Activated B cell treated with CpG ODN at 0.5 μM for 24 hours (primary cell): ENCODE measurements at places on chromosomes 5 and 9. TPM values are rescaled to one million over a fixed set of nuclear protein-coding genes. Genes with fewer than 3 reads are reported as not detected.

The CD274 gene
- 47.4 and 48.9 TPM in 2 replicates for total RNA-seq

The FRMPD1 gene
- total RNA-seq = 0.07 TPM in 1 of 2 replicates, not detected in the other

The TAF11L10 gene
- not detected in 2 replicates for total RNA-seq

- no peak for DNase-seq
Measured at GRCh38 chr5:36874465-36874864, 2.1 kb upstream of the NIPBL start.

DNA sequence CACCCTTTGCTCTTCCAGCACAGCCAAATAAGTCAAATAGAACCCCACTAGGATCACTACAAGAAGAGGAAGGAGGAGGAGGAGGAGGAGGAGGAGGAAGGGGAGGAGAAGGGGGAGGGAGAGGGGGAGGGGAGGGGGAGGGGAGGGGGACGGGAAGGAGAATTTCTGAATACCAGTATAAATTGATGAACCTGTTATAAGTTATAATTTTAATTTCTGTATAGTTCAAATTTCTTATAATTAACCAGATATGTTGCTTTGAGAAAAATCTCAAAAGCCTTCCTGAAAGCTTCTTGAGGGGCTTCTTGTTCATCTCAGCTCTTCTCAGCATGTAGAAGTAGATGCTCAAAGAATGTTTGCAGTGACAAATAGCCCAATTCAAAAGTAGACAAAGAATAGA, 15.0 kb upstream of the ADRA1B start:
- no peak for DNase-seq

DNA sequence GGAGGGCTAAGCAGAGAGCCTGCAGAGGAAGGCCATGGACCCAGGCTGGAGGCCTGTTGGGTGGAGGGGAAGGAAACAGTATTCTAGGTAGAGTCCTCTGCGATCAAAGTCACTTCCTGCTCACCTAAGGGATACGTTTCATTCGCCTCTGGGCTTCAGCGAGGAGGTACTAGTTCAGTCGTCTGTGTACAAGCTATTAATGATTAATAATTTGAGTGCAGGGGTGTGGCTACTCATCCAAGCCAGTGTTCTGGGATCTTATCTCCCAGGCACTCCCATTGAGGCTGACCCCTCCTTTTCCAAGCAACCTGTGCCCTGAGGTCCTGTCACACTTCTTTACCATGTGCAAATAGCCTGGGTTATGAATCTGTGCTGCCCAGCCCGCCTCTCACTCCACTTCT, 25.2 kb downstream of the RALGPS1 start:
- DNase-seq = no peak

GRCh38 chr9:91053824-91054223, 252.2 kb downstream of the SYK start:
- DNase-seq = no peak
